ENCODE measurements at places on chromosomes 5 and 9. TPM values are rescaled to one million over a fixed set of nuclear protein-coding genes. Genes with fewer than 3 reads are reported as not detected.

GRCh38 chr5:107457138-107457537, 213.6 kb downstream of the EFNA5 start:
- DNase-seq: no peak

GRCh38 chr9:121720311-121721057, 69.0 kb downstream of the DAB2IP start:
- no peak for DNase-seq

DNA sequence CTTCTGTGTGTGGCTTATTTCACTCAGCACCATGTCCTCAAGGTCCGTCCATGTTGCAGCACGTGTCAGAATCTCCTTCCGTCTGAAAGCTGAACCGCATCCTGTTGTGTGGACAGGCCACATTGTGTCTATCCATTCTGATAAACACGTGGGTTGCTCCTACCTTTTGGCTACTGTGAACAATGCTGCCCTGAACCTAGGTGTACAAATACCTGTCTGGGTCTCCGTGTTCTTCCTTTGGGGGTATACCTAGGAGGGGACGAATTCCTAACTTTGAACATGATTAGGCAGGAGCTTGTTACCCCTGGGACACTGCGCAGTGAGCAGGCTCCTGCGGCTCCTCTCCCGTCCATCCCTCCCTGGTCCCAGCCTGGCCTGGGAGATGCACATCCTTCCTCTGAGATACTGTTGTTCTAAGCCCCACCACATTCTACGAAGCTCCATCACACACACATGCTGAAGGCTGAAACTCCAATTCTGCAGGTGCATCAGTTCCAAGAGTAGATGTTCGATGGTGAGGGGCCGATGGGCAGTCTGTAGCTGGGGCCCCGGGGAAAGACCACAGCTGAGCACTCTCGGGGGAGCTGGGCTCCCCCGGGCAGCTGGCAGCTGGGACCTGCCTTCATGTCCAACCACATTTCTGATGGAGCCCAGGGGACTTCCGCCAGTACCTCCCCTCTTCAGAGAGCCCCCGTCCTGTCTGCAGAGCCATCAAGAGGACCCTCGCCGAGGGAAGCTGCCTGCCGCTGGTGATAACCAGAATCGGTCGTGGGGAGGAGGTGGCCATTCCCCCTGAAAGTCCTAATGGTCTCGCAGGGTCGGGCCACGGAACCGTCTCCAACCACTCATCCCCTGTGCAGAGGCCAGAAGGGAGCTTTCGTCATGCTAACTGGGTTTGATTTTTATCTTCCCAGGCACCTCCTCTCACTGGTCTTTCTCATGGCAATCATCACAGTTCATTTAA, 120.9 kb downstream of the COL23A1 start:
- DNase-seq: no peak

DNA sequence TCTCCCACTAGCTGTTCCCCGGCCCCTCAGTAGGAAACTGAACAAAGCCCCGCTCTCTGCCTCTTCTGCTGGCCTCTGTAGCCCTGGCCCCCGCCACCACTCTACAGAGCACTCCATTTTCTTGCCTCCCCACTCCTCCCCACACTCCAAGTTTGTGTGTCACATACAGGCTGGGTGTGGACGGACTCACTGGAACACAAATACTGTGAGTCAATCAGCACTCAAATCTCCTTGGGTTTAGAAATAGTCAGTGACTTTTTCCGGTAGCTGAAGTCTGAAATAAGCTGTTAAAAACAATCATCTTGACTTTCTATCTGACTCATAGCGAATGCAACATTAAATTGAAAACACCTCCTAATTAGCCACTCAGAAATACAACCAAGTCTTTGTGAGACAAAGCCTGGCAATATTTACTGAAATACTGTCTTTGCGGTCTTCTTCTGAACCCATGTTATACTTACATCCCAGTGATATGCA, 122.5 kb downstream of the LHFPL2 start:
- no peak for DNase-seq

DNA sequence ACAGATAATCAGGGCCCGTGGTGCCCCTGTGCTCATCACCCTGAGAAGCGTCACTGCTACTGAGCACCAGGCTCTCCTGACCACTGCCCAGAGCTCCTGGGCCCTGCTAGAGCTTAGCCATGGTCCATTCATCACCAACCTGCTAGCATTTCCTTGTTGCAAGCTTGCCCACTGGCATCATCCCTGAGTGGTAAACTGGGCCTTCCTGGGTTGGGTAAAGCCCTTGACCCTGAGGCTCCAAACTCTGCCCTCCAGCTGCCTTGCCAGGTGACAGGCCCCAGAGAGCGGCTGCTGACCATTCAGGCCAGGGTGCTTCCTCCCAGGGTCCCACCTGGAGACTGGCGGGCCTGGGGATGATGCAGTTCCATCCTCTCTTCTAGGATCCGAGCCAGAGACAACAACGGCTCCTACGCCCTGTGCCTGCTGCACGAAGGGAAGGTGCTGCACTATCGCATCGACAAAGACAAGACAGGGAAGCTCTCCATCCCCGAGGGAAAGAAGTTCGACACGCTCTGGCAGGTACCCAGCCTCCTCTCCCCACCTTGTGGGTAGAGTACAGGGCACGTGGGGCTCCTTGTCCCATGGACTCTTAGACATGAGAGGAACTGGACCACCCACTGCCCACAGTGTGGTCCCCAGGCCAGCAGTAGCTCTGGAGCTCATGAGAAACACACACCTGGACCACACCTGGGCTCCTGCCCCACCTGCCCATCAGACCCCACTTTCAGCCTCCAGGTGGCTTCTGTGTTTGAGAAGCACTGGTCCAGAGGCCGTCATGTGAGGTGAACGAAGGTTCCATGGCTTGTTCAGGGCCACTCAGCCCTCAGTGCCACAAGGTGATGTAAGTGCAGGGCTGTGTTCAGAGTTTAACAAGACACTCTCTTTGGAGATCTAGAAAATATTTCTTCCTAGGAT, 60.5 kb downstream of the SYK start:
- DNase-seq: no peak

The STOML2 gene
- 35.6 TPM for total RNA-seq

The MYOZ3 gene
- 1.8 TPM for total RNA-seq

Measured in cerebellum (tissue), 4 donors.